ENCODE measurements at places on chromosomes 6 and 20.

DNA sequence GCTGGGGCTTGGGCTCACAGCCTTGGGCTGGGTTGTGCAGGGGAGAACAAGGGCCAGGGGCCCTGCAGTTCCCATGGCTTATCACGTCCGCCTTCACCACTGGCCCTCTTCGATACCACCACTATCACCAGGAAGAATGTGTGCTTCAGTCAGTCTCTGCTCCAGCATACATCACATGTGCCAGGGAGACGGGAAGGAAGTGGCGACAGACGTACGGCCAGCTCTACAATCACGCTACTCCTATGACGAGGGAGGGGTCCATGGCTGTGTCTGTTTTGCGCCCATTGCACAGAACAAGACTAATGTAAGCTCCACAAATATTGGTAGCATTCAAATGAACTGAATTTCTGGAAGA lies 72.1 kb downstream of the TRAM2 start:
- DNase-seq, result no peak

GRCh38 chr6:36716476-36717093 lies 19.0 kb downstream of the RAB44 start:
- no peak for DNase-seq

GRCh38 chr6:77034161-77034560 lies 429.1 kb downstream of the HTR1B start:
- DNase-seq, result no peak

- no peak for DNase-seq
Observed at GRCh38 chr20:39009348-39009747, 47.2 kb downstream of the DHX35 start.

DNA sequence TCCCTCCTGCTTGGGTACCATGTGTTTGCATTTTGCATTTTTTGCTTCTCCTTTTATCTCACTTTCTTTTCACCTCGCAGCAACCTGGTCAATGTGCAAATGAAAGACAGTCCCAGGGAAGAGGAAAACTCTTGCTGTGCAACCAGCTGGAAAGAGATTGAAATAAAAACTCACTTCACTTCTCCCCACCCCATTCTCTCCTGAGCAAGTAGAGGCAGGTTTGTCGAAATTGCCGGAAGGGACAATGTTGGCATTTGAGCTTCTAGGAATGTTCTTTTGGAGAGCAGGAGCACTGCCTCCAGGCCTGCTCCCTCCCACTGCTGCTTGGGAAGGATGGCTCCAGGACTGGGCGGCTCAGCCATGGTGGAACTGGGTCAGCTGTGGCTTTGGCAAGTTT lies 30.6 kb downstream of the KCNG1 start:
- DNase-seq, result no peak

Data from stimulated activated CD4-positive, alpha-beta T cell treated with anti-CD3 and anti-CD28 coated beads, Interleukin-1b, Interleukin-23, amount 100 ng/mL, for 1 hour (primary cell).